Esophagus mucosa (tissue), 1 donor: ENCODE measurements at places on chromosomes 12 and 14.

GRCh38 chr14:67999290-67999689 is 179.7 kb downstream of the RAD51B start:
- ATAC-seq = peak; percentile 45

DNA sequence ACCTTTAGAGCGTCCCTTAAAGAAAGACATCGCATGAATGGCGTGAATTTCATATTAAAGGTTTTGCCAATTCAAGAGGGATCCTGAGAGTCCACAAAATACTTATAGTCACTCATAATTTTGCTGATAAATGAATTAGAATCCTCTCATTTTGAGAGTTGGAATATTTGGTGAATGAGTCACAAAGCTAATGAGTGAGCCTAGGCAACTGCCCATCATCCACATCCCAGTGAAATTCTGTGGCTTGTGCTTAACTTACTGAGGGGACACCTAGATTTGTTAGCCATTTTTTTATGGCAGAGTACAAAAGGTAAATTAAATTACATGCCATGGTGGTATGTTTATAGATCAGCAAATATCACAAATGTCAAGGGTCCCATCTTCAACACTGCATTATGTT is 12.7 kb upstream of the NOXRED1 start:
- no peak for ATAC-seq

- no peak for ATAC-seq
Measured at GRCh38 chr12:92568691-92569090, 134.1 kb upstream of the PLEKHG7 start.

- no peak for ATAC-seq
Measured at GRCh38 chr12:100672075-100672592, 98.7 kb downstream of the GAS2L3 start.

GRCh38 chr12:910416-910815 is 39.1 kb downstream of the RAD52 start:
- no peak for ATAC-seq

GRCh38 chr12:122969676-122970075 is 3.4 kb upstream of the ABCB9 start:
- no peak for ATAC-seq

DNA sequence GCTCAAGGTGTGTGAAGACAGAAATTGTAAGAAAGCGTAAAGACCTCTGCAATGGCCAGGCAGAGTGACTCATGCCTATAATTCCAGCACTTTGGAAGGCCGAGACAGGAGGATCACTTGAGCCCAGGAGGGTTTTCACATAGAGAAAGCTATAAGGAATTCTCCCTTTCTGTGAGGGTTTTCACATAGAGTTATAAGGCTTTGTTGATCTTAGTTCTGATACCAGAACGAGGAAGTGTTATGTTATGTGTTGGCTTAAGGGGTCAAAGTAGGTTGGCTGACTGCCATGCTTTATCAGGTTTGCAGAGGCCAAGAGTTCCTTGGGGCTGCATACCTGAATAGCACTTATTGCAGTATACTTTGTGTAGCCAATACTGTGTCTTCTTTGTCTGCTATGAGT is 139.1 kb downstream of the ERC1 start:
- no peak for ATAC-seq

DNA sequence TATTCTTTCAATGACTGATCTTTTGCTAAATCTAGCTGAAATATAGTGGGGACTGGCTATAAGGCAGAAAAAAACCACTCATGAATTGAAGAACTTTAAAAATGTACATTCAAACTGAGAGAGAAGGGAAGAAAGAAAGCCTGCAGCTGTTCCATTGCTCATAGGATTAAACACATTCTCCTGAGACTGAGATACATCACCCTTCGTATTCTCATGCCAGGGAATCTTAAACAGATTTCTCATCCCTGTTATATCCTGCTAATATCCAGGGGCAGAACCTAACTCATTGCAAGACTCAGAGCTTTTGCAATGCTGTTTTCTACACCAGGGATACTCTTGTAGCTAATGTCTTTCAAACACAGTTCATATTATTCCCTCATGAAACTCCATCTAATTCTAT is 67.2 kb upstream of the ACSS3 start:
- ATAC-seq = no peak

DNA sequence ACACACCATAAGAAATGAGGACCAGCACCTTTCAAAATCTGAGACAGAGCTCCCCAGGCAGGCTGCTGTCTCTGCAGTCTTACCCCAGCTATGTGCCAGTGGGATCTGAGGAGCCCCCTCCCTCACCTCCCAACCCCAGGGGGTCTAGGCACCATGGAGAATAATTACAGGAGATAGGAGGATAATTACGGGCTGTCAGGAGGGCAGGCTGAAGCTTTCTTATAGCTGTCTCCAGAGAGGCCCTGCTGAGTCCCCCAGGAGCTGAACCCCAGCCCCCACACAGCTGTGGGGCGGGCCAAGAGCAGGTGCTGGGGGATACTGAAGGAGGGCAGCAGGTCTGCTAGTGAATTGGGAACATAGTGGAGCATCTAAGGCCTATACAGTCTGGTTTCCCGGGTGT is 6.8 kb downstream of the CPNE6 start:
- no peak for ATAC-seq

DNA sequence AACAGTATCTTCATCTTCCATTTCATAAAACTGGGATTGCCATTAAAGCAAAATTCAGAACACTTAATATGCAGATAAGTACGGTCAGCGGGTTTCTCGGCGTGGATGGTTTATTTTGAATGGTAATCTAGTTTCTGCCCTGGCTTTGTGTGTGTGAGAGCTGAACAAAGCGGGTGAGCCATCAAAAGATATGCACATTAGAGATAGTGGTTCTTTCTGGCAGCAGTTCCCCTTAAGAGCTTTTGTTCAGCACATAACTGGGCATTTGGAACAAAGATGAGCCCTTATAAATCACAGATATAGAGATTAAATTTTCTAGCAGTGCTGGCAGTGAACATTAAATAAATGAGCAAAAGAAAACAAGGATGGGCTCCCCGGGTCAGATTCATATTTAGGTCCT is 207.5 kb downstream of the CALM1 start:
- no peak for ATAC-seq

DNA sequence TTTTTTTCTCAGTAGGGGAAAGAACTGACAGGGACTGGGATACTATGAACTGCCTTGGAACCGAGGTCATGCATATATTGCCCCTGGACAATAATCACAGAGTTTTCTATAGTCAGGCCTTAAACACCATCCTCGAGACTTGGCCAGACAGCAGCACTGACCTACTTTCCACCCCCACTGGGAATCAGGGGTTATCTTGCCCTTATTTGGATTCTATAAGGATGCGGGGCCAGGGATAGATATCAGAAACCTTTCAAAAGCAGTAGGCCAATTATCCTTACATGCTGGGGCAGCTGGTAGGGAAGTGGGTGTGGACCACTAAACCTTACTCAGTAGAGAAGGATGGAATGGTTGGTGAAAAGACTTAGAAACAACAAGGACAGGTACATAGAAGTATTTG is 2.0 kb downstream of the ZNF219 start:
- ATAC-seq = no peak

DNA sequence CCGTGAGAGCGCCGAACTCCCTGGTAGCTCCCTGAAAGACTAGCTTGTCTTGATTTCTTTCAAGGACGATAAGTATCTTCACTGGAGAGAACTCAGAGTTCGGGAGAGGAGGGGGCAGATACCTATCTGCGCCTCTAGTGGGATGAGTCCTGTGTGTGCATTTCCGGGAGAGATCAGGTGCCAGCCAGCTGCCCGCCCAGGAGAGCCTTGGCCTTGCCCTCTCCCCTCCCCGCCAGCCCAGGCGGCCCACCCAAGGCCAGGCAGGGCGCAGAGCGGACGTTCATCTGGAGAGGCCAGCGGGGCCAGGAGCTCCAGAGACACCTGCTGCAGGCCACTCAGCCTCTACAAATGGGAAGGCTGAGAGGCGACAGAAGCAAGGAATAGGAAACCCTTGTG is 1.0 kb downstream of the CD9 start:
- peak; percentile 48 for ATAC-seq

DNA sequence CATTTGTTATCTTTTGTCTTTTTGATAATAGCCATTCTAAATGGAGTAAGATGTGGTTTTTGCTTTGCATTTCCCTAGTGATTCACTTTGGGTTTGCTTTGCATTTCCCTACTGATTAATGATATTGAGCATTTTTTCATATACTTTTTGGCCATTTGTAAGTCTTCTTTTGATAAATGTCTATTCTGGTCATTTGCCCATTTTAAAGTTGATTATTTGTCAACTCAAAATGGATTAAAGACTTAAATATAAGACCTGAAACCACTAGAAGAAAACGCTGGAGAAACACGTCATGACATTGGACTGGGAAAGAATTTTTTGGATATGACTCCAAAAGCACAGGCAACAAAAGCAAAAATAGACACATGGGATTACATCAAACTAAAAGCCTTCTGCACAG is 148.0 kb downstream of the APAF1 start:
- no peak for ATAC-seq

- no peak for ATAC-seq
Measured at GRCh38 chr12:67601126-67601525, 47.4 kb upstream of the DYRK2 start.

- no peak for ATAC-seq
Measured at GRCh38 chr12:79717006-79717405, 26.2 kb upstream of the PAWR start.

DNA sequence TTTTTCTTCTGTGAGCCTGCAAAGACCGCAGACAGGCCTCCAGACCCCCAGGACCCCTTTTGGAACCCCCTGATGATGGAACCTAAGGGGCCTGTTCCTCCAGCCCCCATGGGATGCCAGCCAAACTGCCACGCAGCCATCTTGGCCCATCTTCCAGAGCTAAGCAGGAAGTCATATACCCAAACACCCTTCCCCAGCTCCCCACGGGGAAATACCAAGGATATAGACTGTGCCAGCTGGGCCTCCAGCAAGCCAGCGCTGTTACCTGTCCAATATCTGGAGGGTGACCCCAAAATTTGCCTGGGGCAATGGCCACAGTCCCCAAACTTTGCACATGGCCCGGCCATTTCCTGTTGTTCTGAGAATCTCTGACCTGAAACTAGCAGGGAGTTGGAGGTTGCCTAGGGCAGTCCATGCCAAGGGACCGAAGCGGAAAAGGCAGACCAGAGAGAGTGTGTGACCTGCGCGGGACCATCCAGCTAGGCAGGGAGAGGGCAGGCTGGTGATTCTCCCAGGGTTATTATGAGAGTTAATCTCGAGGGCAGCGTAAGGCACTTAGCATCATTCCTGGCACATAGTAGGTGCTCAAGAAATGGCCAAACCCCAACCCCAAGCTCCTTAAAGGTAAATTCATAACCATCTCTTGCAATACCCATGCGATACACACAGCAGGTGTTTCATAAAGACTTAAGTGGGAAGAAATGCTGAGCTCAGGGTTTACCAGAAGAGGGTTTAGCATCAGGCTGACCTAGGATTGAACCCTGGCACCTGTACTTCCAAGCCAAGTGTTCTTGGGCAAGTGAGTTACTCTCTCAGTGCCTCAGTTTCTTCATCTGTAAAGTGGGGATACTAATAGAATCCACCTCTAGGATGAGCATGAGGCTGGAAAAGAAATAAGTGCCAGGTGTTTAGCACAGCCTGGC is 2.6 kb upstream of the RASAL1 start:
- ATAC-seq = no peak

DNA sequence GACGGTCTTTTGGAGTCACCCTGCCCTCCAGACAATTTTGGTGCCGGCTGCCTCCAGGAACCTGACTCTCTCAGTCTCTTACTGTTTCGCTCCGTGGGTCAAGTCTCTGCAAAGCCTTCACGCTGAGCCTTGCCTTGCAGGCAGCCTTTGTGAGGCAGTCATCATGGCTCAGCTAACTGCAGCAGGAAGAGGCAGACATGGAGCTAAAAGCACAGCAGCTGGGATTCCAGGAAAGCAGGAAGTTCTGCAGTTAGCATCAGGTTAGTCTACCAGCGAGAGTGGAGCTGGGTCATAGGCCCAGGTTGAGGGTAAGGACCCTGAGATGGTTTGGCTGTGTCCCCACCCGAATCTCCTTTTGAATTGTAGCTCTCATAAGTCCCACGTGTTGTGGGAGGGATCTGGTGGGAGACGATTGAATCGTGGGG is 305.4 kb downstream of the PCNX1 start:
- ATAC-seq = peak; percentile 39

- no peak for ATAC-seq
Measured at GRCh38 chr14:74577247-74577947, 34.6 kb downstream of the LTBP2 start.

DNA sequence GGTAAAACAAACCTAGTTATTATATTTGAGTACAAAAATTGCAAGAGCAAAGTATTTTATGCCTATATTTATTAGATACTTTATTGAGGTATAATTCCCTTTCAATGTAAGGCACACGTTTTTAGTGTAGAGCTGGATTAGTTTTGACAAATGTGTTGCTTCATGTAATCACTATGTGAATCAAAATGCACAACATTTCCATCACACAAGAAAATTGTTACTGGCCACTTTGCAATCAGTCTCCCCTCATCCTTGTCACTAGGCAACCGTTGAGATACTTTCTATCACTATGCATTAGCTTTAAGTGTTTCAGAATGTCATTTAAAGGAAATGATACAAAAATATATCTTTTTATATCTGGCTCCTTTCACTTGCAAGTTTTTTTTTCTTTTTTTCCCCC is 531.0 kb downstream of the CCER1 start:
- ATAC-seq = no peak

- ATAC-seq = no peak
Measured at GRCh38 chr12:53660041-53660440, 15.8 kb downstream of the ATP5MC2 start.

DNA sequence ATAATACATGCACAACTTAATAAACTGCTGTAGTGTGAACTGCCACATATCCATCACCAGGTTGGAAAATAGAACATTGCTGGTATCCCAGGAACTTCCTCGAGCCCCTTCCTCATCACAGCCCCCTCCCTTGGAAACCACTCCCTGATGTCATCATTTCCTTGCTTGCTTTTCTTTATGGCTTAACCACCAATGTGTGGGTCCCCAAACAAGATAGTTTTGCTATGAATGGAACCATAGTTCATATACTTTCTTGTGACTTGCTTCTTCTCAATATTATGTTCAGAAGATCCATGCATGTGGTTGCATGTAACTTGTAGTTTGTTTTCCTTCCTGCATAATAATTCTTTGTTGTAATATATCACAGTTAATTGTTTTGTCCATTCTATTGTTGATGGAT is 8.9 kb upstream of the WNT5B start:
- no peak for ATAC-seq
